Astrocyte (in vitro differentiated cells and primary cell): ENCODE measurements at places on chromosomes 4 and X. TPM values are rescaled to one million over a fixed set of nuclear protein-coding genes. Genes with fewer than 3 reads are reported as not detected.
A peak's percentile ranks its signal among the peaks of the same experiment; 100 is the strongest.

DNA sequence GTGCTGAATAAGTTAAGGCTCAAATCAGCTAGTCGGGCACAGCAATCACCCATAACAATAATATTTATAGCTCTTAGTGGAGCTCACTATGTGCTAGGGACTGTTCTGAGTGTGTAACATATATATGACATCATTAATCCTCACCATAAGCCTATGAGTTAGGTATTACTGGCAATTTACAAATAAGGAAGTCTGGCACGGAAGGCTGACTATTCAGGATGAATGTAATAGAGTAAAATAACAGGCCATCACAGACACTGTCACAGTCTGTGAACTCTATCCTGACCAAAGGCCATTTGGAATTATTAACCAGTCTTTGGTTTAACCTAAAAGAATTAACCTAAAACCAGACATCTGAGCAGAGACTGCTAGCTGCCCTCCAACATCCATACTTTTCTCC lies 119.3 kb downstream of the C4orf51 start:
- no peak for DNase-seq

GRCh38 chr4:161799710-161800109 lies 364.1 kb downstream of the FSTL5 start:
- peak; percentile 47 for DNase-seq

DNA sequence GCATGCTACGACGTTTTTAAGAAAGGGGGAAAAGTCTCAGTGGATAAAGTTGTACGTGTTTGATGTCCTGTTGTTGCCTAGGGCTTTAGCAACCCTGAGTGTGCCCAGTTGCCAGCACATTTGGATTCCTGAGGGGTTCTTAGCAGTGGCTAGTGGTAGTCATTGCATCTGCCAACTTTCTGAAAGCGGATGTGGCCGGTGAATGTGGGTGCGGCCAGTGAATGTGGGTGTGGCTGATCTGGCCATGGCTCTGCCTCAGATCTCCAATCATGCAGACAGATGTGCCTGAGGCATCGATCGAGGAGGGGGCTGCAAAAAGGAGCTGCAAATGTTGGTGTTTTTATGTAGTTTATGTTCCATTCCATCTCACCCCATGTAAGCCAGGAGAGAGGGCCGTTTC lies 41.5 kb upstream of the FAT1 start:
- peak; percentile 70 for DNase-seq

DNA sequence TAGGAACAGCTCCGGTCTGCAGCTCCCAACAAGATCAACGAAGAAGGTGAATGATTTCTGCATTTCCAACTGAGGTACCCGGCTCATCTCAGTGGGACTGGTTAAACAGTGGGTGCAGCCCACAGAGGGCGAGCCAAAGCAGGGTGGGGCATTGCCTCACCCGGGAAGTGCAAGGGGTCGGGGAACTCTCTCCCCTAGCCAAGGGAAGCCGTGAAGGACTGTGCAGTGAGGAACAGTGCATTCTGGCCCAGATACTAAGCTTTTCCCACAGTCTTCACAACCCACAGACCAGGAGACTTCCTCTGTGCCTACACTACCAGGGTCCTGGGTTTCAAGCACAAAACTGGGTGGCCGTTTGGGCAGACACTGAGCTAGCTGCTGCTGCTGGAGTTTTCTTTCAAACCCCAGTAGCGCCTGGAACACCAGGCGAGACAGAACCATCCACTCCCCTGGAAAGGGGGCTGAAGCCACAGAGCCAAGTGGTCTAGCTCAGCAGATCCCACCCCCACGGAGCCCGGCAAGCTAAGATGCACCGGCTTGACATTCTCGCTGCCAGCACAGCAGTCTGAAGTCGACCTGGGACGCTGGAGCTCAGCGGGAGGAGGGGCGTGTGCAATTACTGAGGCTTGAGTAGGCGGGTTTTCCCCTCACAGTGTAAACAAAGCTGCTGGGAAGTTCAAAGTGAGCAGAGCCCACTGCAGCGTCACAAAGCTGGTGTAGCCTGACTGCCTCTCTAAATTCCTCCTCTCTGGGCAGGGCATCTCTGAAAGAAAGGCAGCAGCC lies 84.6 kb downstream of the THOC2 start:
- peak; percentile 74 for DNase-seq

- DNase-seq: no peak
These were observed 80.8 kb downstream of the FAM13A start for GRCh38 chr4:88975958-88976774.

GRCh38 chr4:10045481-10045880 lies 24.2 kb upstream of the SLC2A9 start:
- DNase-seq: peak; percentile 84

- no peak for DNase-seq
These were observed 32.9 kb upstream of the DCX start for GRCh38 chrX:111444881-111445280.

GRCh38 chr4:87270144-87270543 lies 49.7 kb upstream of the KLHL8 start:
- peak; percentile 23 for DNase-seq

- DNase-seq: no peak
These were observed 132.3 kb upstream of the PTCHD1 start for GRCh38 chrX:23202326-23202725.

- no peak for DNase-seq
These were observed 331.6 kb upstream of the FAM241A start for GRCh38 chr4:111813555-111814140.

DNA sequence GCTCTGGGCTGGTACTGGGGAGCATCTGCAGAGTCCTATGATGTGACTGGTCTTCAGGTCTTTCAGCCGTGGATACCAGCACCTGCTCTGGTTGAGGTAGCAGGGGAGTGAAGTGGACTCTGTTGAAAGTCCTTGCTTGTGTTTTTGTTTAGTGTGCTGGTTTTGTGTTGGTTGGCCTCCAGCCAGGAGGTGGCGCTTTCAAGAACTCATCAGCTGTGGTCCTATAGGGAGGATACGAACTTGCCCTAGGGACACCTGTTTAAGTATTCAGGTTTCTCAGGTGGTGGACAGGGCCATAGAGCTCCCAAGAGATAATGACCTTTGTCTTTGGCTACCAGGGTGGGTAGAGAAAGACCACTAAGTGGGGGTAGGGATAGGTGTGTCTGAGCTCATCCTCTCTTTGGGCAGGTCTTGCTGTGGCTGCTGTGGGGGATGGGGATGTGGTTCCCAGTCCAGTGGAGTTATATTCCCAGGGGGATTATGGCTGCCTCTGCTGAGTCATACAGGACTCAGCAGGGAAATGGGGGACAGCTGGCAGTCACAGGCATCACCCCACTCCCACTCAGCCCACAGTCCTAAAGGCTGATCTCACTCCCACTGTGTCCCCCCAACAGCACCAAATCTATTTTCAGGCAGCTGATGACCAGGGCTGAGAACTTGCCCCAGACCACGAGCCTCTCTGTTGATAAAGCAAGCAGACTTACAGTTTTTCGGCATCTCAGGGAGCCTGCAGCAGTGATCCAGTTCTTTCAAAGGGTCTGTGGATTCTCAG lies 24.1 kb downstream of the MSMO1 start:
- DNase-seq: no peak

- peak; percentile 72 for DNase-seq
These were observed 80.1 kb downstream of the RAP1GDS1 start for GRCh38 chr4:98341309-98341708.

- DNase-seq: no peak
These were observed 85.4 kb downstream of the INTS6L start for GRCh38 chrX:135605906-135606305.

The ASB12 gene
- total RNA-seq: 0.16 TPM in 1 of 2 replicates, not detected in the other

The PSAPL1 gene
- not detected in 2 replicates for total RNA-seq

The USP26 gene
- total RNA-seq: not detected in 2 replicates

The ANOS1 gene
- total RNA-seq: 10.0 and 15.3 TPM in 2 replicates

The SSX4B gene
- not detected in 2 replicates for total RNA-seq

The EGF gene
- 22.9 and 25.1 TPM in 2 replicates for total RNA-seq
